ENCODE measurements at places on chromosomes 7 and 10. TPM values are rescaled to one million over a fixed set of nuclear protein-coding genes. Genes with fewer than 3 reads are reported as not detected.

ABLIM1 gene
- 137 TPM for total RNA-seq

GRCh38 chr7:13411151-13411550 is 578.3 kb downstream of the ETV1 start:
- H3K4me1 ChIP-seq: no peaks in the 10 kb centered on the region
- no peak for DNase-seq
- no peak overlapping the region for H3K27ac ChIP-seq
- no peaks in the 10 kb centered on the region for H3K27me3 ChIP-seq
- no peak overlapping the region for H3K4me3 ChIP-seq
- H3K36me3 ChIP-seq: no peaks in the 10 kb centered on the region

GRCh38 chr10:120005207-120006201 is 113.0 kb downstream of the SEC23IP start:
- H3K27me3 ChIP-seq: no peaks in the 10 kb centered on the region
- H3K36me3 ChIP-seq: no peaks in the 10 kb centered on the region
- H3K4me3 ChIP-seq: no peak overlapping the region
- H3K4me1 ChIP-seq: no peaks in the 10 kb centered on the region
- no peak for DNase-seq
- H3K27ac ChIP-seq: no peak overlapping the region

DNA sequence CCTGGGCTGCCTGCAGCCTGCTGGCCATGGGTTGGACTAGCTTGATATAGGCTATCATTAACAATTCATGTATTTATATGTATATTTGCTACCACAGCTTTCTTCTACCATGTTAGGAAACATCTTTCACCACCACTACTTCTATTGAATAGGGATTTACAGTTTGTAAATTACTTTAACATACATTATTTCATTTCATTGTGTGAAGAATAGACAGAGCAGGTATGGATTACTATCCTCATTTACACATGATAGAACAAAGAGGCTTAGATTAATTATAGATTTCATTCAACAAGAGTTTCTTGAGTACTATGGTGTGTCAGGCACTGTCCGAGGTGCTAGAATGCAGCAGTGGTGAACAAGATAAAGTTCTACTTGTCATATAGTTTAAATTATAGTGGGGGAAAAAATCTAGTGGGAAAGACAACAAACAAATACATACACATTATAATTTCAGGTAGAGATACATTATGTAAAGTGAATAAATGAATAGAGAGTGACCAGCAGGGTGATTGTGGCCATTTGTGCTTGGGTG is 20.6 kb downstream of the VTI1A start:
- no peak overlapping the region for H3K4me3 ChIP-seq
- no peak overlapping the region for H3K27ac ChIP-seq
- peaks cover 9% of the 10 kb centered on the region for H3K4me1 ChIP-seq

GRM3 gene
- total RNA-seq: 0.47 TPM

AKR1C4 gene
- total RNA-seq: 0.37 TPM

CH25H gene
- not detected for total RNA-seq

DNA sequence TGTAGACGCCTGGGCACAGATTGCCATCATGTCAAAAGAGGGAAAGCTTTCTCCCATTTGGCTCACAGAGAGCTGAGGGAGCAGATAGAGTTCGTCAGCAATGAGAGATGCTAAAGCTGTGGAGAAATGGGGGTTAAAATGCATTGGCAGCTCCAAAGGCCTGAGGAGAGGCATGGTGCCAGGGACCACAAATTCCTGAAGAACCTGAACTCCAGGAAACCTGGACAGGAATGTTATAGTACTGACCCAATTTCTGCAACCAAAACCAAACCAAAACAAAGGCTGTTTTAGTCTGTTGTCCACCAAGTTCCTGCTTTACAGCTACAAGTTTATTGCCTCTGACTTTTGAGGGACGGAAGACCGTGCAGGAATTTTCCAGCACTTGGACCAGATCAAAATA is 575.7 kb downstream of the REEP3 start:
- H3K27me3 ChIP-seq: no peaks in the 10 kb centered on the region
- DNase-seq: no peak
- H3K4me1 ChIP-seq: no peaks in the 10 kb centered on the region
- no peak overlapping the region for H3K27ac ChIP-seq
- no peaks in the 10 kb centered on the region for H3K36me3 ChIP-seq

ANKRD61 gene
- total RNA-seq: 8.4 TPM

NPSR1 gene
- total RNA-seq: 0.25 TPM

TMEM236 gene
- 0.47 TPM for total RNA-seq

AS3MT gene
- total RNA-seq: 19.2 TPM

DPYSL4 gene
- 11.7 TPM for total RNA-seq

TRPV5 gene
- total RNA-seq: 2.1 TPM

DNA sequence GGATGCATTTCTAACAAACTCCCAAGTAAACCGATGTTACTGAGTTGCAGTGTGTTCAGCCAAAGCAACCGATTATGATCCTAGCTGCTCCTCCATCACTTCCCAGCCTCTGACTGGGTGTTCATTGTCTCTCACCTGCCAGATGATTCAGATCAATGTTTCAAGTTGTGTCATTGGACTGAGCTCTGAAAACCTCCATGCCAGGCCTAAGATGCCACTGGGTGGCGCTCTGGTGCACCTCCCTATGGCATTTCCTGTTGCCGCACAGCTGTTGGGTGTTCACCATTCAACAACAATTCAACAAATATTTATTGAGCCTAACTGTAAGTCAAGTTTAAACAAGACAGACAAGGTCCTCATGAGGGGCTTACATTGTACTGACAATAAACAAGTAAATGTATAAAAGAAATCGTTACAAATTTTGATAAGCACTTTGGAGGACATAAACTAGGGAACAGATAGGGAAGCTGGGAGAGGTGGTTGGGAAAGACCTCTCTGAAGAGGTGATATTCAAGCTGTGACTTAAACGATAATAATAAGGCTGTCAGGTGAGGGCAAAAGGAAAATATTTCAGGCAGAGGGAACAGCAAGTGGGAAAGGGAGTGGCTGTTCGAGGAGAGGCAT is 22.8 kb downstream of the RGR start:
- no peak overlapping the region for H3K27ac ChIP-seq
- no peaks in the 10 kb centered on the region for H3K36me3 ChIP-seq
- no peaks in the 10 kb centered on the region for H3K4me1 ChIP-seq
- H3K27me3 ChIP-seq: no peaks in the 10 kb centered on the region
- no peak overlapping the region for H3K4me3 ChIP-seq

DNA sequence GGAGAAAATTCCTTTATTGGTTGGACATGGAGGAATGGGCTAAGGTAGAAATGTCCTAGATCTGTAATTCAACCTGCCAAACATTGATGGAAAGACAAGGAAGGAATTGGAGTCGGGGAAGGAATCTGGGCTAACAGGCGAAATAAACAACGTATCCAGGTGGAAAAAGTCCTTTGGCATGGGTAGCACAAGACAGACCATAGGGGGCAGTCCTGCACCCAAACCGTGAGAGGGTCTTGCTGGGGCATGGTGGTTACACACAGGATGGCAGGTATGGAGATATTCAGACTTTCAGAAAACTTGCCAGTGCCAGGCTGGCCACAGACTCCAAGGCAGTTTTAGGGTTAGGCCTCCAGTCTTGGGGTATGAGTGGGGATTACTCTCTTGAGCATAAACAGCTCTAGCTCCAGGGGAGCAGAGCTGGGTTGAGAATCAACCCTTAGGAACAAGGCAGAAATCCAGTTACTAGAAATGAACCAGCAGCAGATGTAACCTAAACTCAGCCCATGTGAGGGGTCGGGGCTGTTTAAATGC is 188.6 kb upstream of the GDF10 start:
- no peak overlapping the region for H3K27ac ChIP-seq
- DNase-seq: no peak
- no peak overlapping the region for H3K4me3 ChIP-seq

DNA sequence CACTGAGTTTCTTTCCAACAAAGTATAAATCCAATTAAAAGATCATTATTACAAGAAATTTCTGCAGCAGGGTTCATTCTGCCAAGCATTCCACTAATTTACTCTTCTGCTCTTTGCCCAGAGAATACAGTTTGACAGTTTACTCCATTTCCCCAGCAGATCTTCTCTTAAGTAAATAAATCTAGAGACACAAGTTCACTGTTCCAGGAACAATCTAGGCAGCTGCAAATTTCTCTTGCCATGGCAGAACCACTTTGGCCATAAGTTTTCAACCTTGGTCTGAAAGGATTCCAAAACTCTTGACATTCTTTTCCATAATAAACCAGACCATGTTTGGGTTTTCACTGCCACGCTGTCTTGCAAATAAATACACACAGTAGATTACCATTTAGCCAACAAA is 11.5 kb downstream of the RGS10 start:
- H3K27me3 ChIP-seq: no peaks in the 10 kb centered on the region
- H3K36me3 ChIP-seq: no peaks in the 10 kb centered on the region
- H3K4me3 ChIP-seq: no peak overlapping the region
- DNase-seq: no peak
- no peak overlapping the region for H3K27ac ChIP-seq

- H3K27me3 ChIP-seq: no peaks in the 10 kb centered on the region
- no peaks in the 10 kb centered on the region for H3K36me3 ChIP-seq
- H3K4me3 ChIP-seq: no peak overlapping the region
- no peak for DNase-seq
- H3K4me1 ChIP-seq: peaks cover 5% of the 10 kb centered on the region
These were observed 46.3 kb downstream of the HK1 start for GRCh38 chr10:69324583-69324982.

GIMAP5 gene
- 8.4 TPM for total RNA-seq

GRCh38 chr7:150986099-150986512 is 4.7 kb upstream of the NOS3 start:
- no peak overlapping the region for H3K4me3 ChIP-seq
- H3K36me3 ChIP-seq: no peaks in the 10 kb centered on the region
- peak; percentile 85 for DNase-seq
- H3K4me1 ChIP-seq: peaks cover 17% of the 10 kb centered on the region
- no peak overlapping the region for H3K27ac ChIP-seq

DNA sequence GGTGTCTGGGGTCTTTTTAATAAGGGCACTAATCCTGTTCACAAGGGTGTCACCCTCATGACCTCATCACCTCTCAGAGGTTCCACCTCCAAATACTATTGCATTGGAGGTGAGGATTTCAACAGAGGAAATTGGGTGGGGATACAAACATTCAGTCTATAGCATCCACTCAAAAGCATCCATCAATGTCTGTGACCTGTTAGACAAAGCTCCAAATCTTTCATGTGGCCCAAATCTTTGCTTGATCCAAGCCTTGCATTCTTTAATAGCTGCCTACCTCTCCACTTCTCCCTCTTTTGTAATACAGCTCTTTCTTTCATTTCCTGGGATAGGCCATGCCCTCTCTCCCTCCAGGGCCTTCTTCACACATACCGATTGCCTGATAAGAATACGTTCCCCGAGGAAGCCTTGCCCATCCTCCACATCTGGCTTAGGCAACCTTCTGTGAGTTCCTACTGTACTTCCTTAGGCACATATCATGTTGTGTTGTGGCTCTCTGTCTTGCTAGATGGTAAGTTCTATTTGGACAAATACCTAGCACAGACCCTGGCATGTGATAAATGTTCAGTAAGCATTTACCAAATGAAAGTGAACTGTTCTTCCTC is 66.1 kb downstream of the CREM start:
- H3K4me1 ChIP-seq: peaks cover 10% of the 10 kb centered on the region
- H3K27me3 ChIP-seq: no peaks in the 10 kb centered on the region
- H3K27ac ChIP-seq: no peak overlapping the region

GRCh38 chr10:65350611-65351010 is 1575.2 kb upstream of the LRRTM3 start:
- DNase-seq: no peak
- H3K4me1 ChIP-seq: no peaks in the 10 kb centered on the region

- H3K27me3 ChIP-seq: no peaks in the 10 kb centered on the region
- peak; percentile 76 for DNase-seq
- H3K36me3 ChIP-seq: no peaks in the 10 kb centered on the region
- peaks cover 19% of the 10 kb centered on the region for H3K4me1 ChIP-seq
- H3K27ac ChIP-seq: no peak overlapping the region
These were observed 51.7 kb downstream of the PROSER2 start for GRCh38 chr10:11874568-11875493.

- DNase-seq: no peak
- no peak overlapping the region for H3K27ac ChIP-seq
- no peaks in the 10 kb centered on the region for H3K4me1 ChIP-seq
- H3K36me3 ChIP-seq: no peaks in the 10 kb centered on the region
- no peak overlapping the region for H3K4me3 ChIP-seq
These were observed 18.1 kb downstream of the CALN1 start for GRCh38 chr7:72394016-72394415.

DNA sequence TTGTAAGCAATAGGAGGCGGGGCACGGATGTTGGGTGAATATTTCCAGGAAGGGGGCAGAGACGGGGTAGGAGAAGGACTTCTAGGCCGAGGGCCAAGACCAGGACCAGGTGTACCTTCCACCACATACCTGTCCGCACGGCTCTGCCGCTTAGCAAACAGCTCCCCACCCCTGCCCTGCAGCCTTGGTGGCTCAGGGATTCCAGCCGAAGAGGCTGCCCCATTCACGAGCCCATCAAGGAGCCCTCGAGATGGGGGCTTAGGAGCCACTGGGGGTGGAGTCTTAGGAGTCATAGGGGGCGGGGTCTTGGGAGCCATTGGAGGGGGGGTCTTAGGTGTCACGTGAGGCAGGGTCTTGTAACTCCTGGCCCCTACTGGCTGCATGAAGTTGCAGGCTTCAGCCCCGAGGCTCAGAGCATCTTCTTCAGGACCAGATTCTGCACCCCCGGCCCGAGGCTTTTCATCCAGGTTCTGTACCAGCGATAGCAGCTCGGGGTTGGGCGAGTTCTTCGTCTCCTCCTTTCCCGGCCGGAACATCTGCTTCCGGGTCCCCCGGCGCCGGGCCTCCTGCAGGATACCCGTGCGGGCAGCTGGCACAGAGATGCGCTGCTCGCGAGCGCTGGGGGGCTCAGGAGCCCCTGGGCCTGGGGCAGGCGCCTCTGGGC is 6.1 kb upstream of the MYOZ1 start:
- H3K36me3 ChIP-seq: no peaks in the 10 kb centered on the region
- peak; percentile 55 for DNase-seq
- no peaks in the 10 kb centered on the region for H3K27me3 ChIP-seq
- peak overlapping the region; percentile 74 for H3K4me3 ChIP-seq
- H3K27ac ChIP-seq: peak overlapping the region; percentile 14
- H3K4me1 ChIP-seq: peaks cover 12% of the 10 kb centered on the region

GRCh38 chr7:46173476-46174195 is 252.6 kb upstream of the IGFBP3 start:
- no peak overlapping the region for H3K27ac ChIP-seq
- H3K4me3 ChIP-seq: no peak overlapping the region
- H3K36me3 ChIP-seq: no peaks in the 10 kb centered on the region

DNA sequence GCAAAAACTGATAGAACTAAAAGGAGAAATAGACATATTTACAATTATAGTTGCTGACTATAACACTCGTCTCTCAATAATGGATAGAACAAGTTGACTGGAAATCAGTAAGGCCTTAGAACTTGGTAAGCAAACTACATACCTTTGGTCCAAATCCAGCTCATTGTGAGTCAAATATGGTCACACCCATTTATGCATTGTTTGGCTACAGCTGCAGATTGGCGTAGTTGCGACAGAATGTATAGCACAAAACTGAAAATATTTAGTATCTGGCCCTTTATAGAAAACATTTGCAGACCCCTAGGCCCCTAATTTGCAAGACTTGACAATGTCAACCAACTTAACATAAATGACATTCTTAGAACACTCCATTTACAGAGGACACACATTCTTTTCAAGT is 103.6 kb upstream of the EGR2 start:
- no peaks in the 10 kb centered on the region for H3K4me1 ChIP-seq
- H3K36me3 ChIP-seq: no peaks in the 10 kb centered on the region
- no peak for DNase-seq
- H3K27me3 ChIP-seq: no peaks in the 10 kb centered on the region
- H3K27ac ChIP-seq: no peak overlapping the region

SKIDA1 gene
- 6.9 TPM for total RNA-seq

C10orf143 gene
- 3.7 TPM for total RNA-seq

All from testis (tissue), 5 donors.